AG04450 (cell line): ENCODE measurements at places on chromosomes 1 and 21.

DNA sequence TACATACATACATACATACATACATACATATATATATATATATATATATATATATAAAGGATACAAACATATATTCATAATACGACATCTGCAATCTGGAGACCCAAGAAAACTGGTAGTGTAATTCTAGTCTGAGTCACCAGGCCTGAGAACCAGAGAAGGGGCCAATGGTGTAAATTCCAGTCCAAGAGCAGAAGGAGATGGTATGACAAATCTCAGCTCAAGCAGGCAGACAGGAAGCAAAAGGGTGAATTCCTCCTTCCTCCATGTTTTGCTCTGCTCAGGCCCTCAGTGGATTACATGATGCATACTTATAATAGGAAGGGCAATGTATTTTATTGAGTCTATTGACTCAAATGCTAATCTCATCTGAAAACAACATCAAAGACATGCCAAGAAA lies 1060.4 kb upstream of the TMPRSS15 start:
- no peak for DNase-seq

GRCh38 chr1:156508955-156509234 lies 8.3 kb upstream of the MEF2D start:
- no peak for DNase-seq

DNA sequence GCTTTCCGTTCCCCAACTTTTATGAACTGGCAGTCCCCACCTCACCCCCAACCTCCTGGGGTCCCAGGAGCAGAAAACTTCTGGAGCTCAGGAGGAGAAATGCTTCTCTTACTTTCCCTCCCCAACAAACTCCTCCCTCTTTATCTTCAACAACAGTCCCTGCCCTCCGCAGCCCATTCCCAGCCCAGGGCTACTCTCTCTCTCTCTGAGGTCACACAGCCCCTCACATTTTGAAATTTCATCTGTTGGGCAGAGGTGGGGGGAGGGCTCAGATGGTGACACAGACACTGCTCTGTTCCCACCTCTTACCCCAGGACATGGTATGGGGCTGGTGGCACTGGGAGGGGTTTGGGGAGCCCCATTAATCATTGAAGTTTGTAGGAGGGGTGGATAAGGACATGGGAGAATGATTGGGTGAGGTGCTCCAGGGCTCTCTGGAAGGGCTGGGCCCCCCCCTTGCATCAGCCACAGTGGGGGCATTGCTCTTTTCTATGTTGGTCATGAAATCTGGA lies 6.0 kb downstream of the PIK3CD start:
- no peak for DNase-seq

DNA sequence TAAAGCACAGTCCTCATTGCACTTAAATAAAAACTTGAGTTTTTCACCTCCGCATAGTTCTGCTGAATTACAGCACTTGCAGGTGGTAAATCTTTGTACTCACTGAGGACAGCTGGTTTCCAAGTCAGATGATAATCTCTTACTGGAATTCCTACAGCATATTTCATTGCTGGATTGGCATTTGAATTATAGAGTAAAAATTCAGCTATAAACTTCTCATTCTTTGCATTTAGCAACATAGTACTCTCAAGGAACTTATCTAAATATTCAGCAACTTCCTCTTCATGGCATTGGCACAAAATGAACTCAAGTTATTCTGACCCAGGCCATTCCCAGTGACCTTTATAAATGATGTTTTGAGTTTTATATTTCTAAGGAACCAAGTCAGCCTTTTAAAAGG lies 23.4 kb downstream of the GORAB start:
- DNase-seq: no peak

- DNase-seq: no peak
Observed at GRCh38 chr21:34351786-34352241, 12.0 kb upstream of the KCNE2 start.

DNA sequence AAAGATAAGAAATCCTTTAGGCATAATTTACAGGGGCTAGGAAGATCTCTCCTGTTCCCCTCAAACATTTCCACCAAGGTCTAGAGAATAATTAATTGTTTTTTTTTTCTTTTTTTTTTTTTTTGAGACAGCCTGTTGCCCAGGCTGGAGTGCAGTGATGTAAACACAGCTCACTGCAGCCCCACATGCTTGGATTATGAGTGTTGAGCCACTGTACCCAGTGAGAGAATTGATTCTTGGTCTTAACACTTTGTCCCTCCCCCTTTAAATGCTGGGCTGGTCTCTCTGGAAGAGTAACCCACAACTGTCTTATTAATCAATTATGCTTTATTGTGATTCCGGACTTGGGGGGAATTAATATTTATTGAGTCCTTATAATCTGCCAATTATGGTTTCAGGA lies 33.4 kb downstream of the ATF3 start:
- DNase-seq: no peak

GRCh38 chr1:186030453-186030852 lies 296.3 kb downstream of the HMCN1 start:
- no peak for DNase-seq

DNA sequence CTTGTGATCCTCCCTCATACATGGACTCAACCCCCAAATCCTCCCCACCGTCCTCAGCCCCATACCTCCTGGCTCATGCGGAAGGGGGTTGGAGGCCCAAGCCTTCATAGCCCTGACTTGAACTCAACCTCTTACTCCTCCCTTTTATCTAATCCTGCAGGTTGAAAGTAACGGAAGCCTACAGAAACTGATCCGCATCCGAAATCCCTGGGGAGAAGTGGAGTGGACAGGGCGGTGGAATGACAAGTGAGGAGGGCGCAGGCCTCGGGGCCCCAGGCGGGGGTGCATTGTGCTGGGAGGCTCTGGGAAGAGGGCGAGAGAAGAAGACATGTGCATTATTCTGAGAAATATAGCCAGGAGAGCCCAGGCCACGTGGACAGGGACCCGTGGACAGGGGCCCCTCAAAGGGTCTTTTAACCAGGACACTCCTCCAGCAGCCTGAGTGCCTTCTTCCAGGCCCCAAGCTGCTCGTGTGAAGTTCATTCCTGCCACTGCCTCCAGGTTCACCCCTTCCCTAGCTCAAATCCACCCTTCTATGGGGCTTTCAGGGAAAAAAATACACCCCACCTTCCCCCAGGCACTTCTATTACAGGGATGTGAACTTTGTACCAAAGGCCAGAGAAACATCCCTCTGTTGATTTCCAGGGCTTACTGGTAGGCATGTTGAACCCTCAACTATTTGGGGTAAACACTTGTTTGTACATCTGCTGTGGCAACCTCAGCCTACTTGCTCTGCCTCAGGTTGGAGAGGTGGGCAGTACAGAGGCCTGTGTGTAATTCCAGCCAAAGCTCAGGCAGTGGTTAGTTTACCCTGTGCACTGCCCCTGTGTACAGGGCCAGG lies 38.6 kb downstream of the CAPN2 start:
- DNase-seq: no peak

GRCh38 chr1:200073286-200073637 lies 45.8 kb downstream of the NR5A2 start:
- no peak for DNase-seq

DNA sequence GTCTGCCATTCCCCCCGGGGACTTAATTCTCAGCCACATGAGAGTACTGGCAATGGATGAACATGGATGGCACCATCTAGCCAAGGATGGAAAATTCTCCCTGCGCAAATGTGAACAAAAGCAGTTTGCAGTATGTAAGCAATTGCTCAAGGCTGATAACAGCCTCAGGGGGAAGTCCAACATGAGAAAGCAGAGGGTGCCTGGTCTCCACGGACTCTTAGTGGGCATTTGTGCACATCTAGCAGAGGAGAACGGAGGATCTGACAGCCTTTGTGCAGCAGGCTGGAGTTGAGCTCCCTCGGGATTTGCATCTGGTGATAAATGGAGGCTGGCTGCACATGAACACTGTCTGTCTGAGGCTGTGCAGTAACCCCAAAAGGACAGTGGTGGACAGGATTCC lies 13.9 kb upstream of the OLIG1 start:
- no peak for DNase-seq

- no peak for DNase-seq
Observed at GRCh38 chr1:35340519-35340918, 72.0 kb downstream of the ZMYM4 start.

DNA sequence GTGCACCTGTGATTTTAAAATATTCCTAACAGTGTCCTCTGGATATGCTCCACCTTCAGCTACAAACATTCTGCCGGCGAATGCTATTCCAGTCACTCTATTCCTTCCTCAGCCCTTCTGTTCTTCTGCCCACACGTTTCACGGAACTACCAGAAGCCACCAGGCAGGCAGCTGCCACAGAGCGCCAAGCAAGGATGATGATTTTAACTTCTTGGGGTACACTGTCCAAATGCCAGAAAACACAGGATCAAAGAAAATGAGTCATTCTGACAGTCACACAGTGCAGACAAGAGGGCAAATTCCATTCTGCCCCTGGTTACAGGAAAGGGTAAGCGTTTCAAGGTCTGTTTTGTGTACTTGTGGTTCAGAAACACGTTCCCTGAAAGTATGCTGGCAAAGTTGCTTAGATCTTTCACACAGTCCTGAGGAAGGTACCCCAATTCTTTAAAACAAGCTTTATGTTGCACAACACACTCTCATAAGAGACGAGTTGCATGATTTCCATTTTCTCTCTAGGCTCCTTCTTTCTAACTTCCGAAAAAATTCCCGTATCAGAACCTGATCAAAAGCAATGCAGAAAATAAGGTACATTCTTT lies 508.3 kb upstream of the PKN2 start:
- DNase-seq: no peak

GRCh38 chr1:170063109-170063826 lies 11.2 kb downstream of the KIFAP3 start:
- DNase-seq: no peak

GRCh38 chr21:27534206-27534605 lies 567.3 kb upstream of the ADAMTS5 start:
- no peak for DNase-seq

- DNase-seq: no peak
Observed at GRCh38 chr1:241401156-241401555, 44.2 kb upstream of the RGS7 start.

GRCh38 chr1:43067233-43067745 lies 104.8 kb downstream of the EBNA1BP2 start:
- DNase-seq: no peak

DNA sequence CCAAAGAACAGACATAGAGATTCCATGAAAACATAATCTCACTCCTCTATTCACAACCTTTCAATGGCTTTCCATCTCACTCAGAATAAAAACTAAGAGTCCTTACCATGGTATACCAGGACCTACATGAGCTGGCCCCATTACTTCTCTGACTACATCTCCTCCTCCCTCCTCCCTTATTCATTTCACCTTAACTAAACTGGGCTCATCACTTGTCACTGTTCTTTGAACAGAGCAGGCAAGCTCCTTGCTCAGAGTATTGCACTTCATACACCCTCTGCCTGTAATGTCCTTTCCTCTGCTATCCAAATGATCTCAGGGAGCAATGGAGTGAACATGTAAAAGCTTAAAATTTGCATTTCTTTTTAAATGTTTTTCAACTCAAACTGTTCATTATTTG lies 142.0 kb downstream of the MRPL39 start:
- DNase-seq: no peak

GRCh38 chr1:16608838-16609560 lies 4.4 kb downstream of the NBPF1 start:
- no peak for DNase-seq
